ENCODE measurements at places on chromosomes 5 and 9. TPM values are rescaled to one million over a fixed set of nuclear protein-coding genes. Genes with fewer than 3 reads are reported as not detected.

Gene IFNK
- total RNA-seq = not detected

Gene MLANA
- total RNA-seq = not detected

Gene DNAI1
- total RNA-seq = 2.1 TPM

Gene FBXO4
- total RNA-seq = 1.9 TPM

Gene LRRC19
- not detected for total RNA-seq

Gene ENTREP1
- 21.1 TPM for total RNA-seq

Gene GFRA3
- total RNA-seq = 1.3 TPM

Gene FBN2
- 56.7 TPM for total RNA-seq

Gene RPP25L
- 35.9 TPM for total RNA-seq

Gene ABLIM3
- 0.46 TPM for total RNA-seq

Gene CCL27
- 1.0 TPM for total RNA-seq

Gene DEPDC1B
- total RNA-seq = 50.5 TPM

Gene ROR2
- 19.8 TPM for total RNA-seq

Gene TAL2
- not detected for total RNA-seq

Gene LHX3
- 0.11 TPM for total RNA-seq

Gene HRH2
- total RNA-seq = 12.7 TPM

Gene FOXD1
- total RNA-seq = 7.9 TPM

Gene HCN1
- 6.9 TPM for total RNA-seq

Gene SHOC1
- total RNA-seq = not detected

Gene NFIL3
- total RNA-seq = 11.8 TPM

Gene C5
- total RNA-seq = 0.71 TPM

Gene DNAJA1
- total RNA-seq = 74.5 TPM

Gene MEIKIN
- total RNA-seq = not detected

Gene POU5F2
- 0.23 TPM for total RNA-seq

Gene ADAMTS19
- 30.5 TPM for total RNA-seq

Gene SPATA31A5
- not detected for total RNA-seq

Gene STPG3
- 0.21 TPM for total RNA-seq

Gene S100Z
- not detected for total RNA-seq

Gene DOCK8
- 2.7 TPM for total RNA-seq

Gene FCN2
- not detected for total RNA-seq

Gene MAN1B1
- 44.9 TPM for total RNA-seq

Gene COL15A1
- 0.44 TPM for total RNA-seq

Gene SLC36A2
- not detected for total RNA-seq

Gene APBA1
- total RNA-seq = 0.94 TPM

Gene PCDHB6
- total RNA-seq = 0.24 TPM

Gene ZNF354B
- 25.0 TPM for total RNA-seq

Gene C9orf50
- 0.11 TPM for total RNA-seq

Gene OTP
- total RNA-seq = not detected

Gene TAS2R1
- total RNA-seq = not detected

Data from WTC11 (cell line).